ENCODE measurements at places on chromosomes 6 and 20. TPM values are rescaled to one million over a fixed set of nuclear protein-coding genes. Genes with fewer than 3 reads are reported as not detected.

The HLA-DQB2 gene
- not detected for total RNA-seq

The PRICKLE4 gene
- not detected for total RNA-seq

The ZSCAN31 gene
- 38.3 TPM for total RNA-seq

The VGLL2 gene
- total RNA-seq, result not detected

The FAM83C gene
- total RNA-seq, result not detected

Data from smooth muscle cell of trachea (primary cell).